HT-29 (cell line): ENCODE measurements at places on chromosomes 12 and 14.

DNA sequence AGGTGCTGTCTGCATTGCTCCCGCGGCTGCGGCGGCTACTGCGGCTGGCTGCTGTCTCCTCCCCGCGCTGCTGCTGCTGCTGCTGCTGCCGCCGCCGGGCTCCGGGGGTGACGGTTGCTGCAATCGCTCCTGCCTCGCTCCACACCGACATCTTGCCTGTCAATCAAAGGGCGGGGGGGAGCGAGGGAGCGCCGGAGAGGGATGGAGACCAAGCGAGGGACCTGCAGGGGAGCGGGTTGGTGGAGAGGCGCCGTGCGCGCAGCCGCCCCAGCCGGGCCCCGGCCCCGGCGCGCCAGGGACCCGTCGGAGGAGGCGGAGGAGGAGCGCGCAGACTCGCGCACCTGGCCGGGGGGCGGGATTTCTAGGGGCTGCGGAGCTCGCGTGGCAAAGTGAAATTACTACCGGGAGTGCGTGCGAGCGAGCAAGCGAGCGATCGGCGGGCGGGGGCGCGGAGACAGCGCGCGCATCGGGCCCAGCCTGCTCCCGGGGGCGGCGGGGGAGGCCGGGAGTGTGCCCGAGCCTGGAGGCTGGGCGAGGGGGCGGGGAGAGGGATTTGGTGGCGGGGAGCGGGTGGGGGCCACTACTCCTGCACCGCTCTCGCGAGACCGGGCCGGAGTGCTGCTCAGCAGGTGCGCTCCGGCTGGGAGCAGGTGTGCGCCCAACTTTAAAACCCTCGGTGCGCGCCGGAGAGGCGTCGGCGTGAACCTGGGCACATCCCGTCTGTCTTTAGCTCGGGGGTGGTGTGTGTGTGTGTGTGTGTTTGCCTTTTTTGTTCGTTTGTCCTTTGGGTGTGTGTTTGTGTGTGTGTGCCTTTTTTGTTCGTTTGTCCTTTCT, at the start of gene KSR2:
Gene KSR2 (minus strand): TSS at position 165 of the 834 bp plus-strand sequence. CDS start 735 bp downstream, outside the sequence.
- DNase-seq = peak; percentile 84

DNA sequence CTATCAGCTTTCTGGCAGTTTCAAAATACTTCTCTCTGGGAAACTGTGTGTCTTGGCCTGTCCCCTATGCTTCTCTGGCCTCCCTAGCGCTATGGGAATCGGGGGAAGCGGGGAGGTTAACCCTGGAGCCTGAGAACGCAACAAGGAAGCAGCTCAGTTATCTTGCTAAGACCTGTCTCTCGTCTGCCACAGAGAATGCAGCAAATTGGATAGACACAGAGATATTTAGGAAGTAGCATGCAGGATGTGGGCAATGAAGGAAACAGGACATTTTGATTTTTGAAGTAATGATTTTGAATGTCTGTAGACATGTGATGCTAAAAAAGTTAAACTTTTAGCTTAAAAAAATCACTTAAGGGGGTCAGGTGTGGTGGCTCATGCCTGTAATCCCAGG, 6.6 kb upstream of the CALCOCO1 start:
- no peak for DNase-seq

GRCh38 chr12:111673503-111673902, 12.3 kb downstream of the BRAP start:
- peak; percentile 39 for DNase-seq

DNA sequence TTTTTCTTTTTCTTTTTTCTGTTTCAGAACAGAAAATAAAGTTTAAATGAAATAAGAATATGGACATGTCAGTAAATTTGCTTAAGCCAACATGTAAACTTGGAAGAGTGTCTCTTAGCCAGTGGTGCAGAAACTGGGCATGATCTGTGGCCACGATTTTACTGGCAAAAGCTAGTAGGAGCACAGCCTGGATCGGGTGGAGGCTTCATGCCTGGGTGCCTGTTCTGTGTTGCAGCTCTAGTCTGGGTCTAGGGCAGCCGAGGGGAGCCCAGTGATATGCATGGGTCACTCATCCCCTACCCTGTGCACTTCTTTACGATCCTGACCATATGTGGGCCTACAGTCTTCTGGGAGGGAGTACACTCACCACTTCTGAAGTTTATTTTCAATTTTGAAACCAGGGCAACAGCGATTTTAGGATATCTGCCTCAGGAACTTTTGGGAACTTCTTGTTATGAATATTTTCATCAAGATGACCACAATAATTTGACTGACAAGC, 45.6 kb upstream of the SMCO2 start:
- no peak for DNase-seq

DNA sequence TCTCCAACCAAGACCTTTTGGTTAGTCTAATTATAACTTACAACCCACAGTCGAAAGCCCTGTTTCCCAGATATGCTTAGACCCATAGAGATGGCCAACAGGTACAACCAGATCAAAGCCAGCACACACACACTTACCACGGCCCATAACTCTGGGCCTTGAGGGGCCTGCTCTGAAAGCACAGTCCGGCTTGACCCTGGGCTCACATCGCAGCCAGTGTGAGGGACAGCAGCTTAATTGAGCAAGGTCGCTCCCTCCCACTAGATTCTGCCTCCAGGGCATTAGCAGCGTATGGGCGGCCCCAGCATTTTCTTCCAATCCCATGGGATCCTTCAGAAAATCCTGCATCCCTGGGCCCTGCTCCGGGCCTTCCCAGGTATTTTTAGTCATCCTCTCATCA, 157.4 kb upstream of the FKBP4 start:
- no peak for DNase-seq

- DNase-seq = no peak
Observed at GRCh38 chr14:72554994-72555608, 338.8 kb downstream of the DPF3 start.

GRCh38 chr12:109595321-109595902, 21.8 kb downstream of the MVK start:
- DNase-seq = no peak

GRCh38 chr12:86213012-86213411, 43.2 kb downstream of the MGAT4C start:
- DNase-seq = no peak

GRCh38 chr12:95959107-95959506, 16.0 kb downstream of the AMDHD1 start:
- peak; percentile 16 for DNase-seq

DNA sequence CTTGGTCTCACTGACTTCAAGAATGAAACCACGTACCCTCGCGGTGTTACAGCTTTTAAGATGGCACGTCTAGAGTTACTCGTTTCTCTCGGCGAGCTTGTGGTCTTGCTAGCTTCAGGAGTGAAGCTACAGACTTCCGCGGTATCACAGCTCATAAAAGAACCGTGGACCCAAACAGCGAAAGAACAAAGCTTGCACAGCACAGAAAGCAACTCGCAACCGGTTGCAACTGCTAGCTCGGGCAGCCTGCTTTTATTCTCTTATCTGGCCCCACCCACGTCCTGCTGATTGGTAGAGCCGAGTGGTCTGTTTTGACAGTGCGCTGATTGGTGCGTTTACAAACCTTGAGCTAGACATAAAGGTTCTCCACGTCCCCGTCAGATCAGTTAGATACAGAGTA, 4.2 kb upstream of the CLEC4C start:
- DNase-seq = no peak

- no peak for DNase-seq
Observed at GRCh38 chr14:103909531-103910261, 18.6 kb upstream of the TDRD9 start.

DNA sequence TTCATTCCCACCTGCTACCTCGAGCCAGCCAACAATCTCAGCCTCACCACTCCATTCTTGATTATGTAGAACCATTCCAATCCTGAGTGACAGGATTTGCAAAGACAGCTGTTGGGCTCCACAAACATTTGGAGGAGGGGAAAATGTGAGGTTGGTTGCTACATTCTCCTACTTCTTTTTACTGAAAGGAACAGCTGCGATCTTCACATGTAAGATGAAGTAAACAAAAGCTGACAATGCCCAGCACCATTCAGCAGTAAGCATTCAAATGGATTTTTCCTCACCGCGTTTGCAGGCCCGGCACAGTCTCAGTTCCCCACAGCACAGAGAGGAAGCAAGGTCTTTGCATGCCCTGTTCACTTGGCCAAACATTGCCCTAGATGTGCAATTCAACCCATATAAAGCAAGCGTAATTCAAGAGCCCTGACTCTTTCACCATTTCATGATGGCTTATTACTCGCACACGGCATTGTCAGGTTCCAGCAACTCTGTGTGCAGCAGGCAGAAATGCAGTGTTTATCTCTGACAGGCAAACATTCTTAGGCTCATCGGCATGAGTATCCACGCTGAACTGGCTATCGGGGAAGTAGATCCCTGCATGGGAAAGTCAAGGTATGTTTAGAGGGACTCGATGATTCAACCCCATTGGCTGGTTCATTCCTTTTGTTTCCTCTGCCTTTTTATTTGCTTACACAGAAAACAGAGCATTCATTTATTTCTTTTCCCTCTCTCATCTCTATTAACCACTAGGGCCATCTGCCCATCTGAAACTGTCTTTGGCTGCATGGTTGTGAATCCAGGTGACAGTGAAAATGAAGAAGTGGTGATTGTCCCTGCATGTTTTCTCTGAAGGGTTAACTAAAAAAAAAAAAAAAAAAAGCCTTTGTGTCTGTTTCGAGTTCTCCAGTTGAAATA, 236.1 kb upstream of the PLEKHG7 start:
- DNase-seq = no peak

GRCh38 chr12:99959549-99960170, 25.1 kb downstream of the ANKS1B start:
- no peak for DNase-seq
